Fibroblast of lung (primary cell): ENCODE measurements at places on chromosomes 6 and 20.

- DNase-seq, result no peak
These were observed 123.1 kb downstream of the RCAN2 start for GRCh38 chr6:46368169-46368536.

GRCh38 chr6:43953256-43953655, 174.0 kb downstream of the MRPL14 start:
- DNase-seq, result no peak

GRCh38 chr20:6140947-6141346, 18.1 kb upstream of the FERMT1 start:
- no peak for DNase-seq

DNA sequence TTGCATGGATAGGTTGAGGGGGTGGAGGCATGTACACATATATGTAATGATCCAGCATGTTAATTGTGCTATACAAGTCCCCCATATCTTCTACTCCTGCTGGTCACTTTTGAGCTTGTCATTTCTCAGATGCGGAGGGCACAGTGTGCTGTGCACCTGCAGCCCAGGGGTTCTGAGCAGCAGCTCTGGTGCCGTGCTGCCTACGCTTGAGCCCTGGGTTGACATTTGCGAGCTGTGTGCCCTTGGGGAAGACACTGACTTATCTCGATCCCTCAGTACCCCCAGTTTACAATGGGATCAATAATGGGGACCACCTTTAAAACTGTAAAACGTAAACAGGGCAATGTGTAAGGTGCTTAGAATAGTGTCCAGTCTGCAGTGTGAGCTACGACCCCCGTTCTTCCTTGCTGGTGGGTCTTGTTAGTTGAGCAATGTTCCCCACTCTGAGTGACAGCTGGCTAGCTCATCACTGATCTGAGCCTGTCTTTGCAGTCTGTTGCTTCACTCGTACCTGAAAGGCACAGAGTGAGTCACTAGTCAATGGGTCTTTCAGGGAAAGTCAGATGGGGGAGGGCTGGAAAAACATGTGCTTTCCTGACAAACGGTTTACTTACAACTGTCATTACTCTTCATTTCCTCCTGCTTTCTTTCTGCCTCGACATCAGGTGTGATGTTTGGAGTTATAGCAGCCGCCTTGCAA, 91.7 kb downstream of the SLC2A10 start:
- DNase-seq, result no peak

DNA sequence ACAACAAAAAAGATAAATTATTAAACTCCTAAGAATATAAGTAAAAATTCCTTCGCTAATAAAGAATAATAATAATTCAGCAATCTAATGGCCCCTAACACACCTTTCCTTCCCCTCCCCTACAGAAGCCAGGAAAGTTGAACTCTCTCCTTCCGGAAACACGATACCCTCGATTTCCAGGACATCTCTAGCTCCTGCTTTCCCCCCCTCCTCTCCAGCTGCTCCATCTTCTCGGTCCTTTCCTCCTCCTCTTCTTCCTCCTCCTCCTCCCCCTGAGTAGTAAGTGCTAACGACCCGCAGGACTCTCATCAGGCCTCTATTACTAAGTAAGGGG, 603 bp downstream of the TASP1 start:
- peak; percentile 34 for DNase-seq

- DNase-seq, result peak; percentile 79
These were observed 746 bp downstream of the BACH2 start for GRCh38 chr6:90295854-90296340.

GRCh38 chr6:2412731-2413130, 167.3 kb upstream of the GMDS start:
- peak; percentile 51 for DNase-seq

GRCh38 chr6:43772681-43773049, 2.7 kb downstream of the VEGFA start:
- peak; percentile 46 for DNase-seq

- no peak for DNase-seq
These were observed 25.7 kb downstream of the TPX2 start for GRCh38 chr20:31764641-31765305.

DNA sequence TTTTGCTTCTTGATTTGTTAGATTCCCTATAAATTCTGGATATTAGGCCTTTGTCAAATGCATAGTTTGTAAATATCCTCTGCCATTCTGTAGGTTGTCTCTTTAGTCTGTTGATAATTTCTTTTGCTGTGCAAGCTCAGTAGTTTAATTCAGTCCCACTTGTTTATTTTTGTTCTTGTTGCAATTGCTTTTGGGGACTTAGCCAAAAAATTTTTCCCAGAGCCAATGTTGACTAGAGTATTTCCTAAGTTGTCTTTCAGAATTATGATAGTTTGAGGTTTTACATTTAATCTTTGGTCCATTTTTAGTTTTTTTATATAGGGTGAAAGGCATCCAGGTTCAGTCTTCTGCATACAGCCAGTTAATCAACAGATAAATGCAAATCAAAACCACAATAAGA, 96.0 kb downstream of the PRKN start:
- peak; percentile 83 for DNase-seq

GRCh38 chr20:35497780-35498189, 31.7 kb downstream of the C20orf173 start:
- peak; percentile 50 for DNase-seq

DNA sequence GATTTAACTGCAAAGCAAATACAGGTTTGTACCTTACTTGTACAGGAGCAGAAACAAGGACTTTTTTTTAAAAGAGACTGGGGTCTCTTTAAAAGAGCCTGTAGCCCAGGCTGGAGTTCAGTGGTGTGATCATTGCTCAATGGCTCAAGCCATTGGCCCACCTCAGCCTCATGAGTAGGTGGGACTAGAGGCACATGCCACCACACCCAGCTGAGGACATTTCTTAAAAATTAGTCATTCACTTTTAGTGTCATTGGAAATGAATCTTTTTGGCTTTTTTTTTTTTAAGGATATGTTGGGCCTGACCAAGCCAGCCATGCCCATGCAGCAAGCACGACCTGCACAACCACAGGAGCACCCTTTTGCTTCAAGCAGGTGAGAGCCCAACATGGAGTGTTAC, 16.9 kb downstream of the SEC23B start:
- peak; percentile 70 for DNase-seq

- no peak for DNase-seq
These were observed 31.2 kb upstream of the HMGA1 start for GRCh38 chr6:34205466-34205865.

- DNase-seq, result peak; percentile 86
These were observed 38.7 kb downstream of the RGS17 start for GRCh38 chr6:153092082-153093013.

- DNase-seq, result no peak
These were observed 56.6 kb upstream of the POU3F2 start for GRCh38 chr6:98777762-98778161.

GRCh38 chr20:50496773-50497385, 13.3 kb upstream of the PTPN1 start:
- no peak for DNase-seq

- no peak for DNase-seq
These were observed 43.0 kb downstream of the VEGFA start for GRCh38 chr6:43812850-43813578.

- peak; percentile 54 for DNase-seq
These were observed at the start of gene DOK5 for GRCh38 chr20:54475334-54476168. TSS of gene DOK5 (plus strand) at chr20:54475593. CDS start at chr20:54475947, 354 bp downstream.

GRCh38 chr6:18102783-18103509, 19.5 kb downstream of the NHLRC1 start:
- DNase-seq, result no peak

DNA sequence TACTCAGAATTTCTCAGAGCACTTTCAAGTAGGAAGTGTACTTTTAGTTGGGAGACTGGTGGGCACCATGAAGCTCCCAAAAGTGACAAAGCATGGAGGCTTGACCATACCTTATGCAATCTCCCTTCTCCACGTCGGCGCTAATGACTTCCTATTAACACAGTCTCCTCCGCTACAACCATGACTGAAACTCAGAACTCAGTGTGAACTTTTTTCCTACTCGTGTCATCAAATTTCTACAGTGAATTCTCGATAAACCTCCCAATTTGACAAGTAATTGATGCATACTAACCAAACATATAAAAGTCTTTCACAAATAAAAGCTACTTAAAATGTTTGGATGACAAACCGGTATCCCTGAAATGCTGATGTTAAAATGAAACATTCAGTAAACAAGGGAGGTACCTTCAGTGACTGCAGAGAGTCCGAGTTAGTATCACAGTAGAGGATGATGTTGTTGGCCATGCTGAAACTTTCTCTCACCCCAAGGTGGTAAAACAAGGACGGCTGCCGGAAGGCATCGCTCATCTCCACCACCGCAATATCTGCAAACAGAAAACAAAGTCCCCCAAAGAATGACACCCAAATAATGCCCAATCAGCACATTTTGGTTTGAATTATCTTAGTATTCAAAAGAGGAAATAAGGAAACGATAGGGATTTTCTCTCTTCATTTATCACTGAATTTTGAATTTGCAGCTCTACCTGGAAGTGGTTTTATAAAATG, 72.1 kb downstream of the MAP3K5 start:
- DNase-seq, result no peak

GRCh38 chr6:25046942-25047341, 111.2 kb upstream of the RIPOR2 start:
- no peak for DNase-seq

- no peak for DNase-seq
These were observed 152.3 kb upstream of the NEDD9 start for GRCh38 chr6:11384531-11385309.

DNA sequence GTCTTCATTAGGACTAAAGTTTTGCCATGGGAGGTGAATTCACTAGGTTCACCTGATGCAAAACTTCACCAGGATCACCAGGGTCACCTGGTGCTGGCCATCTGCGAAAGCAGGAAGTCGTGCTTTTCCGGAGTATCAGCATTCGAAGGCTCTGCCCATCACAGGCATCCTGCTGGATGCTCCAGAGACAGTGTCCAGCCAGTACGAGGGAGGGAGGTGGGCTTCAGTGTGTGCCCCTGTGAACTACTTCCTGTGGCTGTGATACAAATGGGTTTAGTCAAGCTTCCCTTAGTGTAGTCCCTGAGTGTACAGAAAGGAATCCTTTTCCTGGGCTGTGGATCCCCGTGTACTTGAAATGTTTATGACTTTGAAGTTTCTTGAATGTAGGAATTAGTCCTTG, 3.4 kb upstream of the RPS6KA2 start:
- DNase-seq, result no peak

DNA sequence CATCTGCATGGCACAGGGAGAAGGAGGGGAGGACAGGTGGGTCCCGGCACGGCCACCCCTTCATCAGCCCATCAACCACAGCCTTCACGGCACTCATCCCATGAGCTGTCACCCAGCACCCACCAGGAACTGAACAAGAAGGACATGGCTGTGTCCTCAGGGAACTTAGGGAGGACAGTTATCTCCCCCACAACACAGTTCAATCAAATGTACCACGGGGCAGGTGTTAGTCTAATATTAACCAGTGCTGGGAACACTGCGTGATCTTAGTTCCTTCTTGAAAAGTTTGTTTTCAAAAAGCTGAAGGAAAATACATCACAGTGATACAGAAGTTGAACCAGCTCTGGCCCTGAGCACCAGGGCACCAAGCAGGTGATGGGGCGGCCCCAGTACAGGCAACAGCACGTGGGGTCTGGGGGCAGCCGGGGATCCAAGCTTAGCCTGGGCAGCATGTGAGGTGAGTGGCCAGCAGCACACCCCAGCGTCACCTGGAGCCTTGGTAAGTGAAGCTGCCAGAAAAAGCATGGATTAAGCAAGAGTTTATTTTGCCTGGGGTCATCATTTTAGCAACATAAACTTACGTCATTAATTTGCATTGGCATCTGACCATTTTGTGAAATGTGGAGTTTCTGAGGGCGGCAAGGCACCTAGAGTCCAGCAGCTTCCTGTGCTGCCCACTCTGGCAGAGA, 35.5 kb upstream of the AFDN start:
- no peak for DNase-seq

GRCh38 chr20:62707921-62708521, 615 bp upstream of the NTSR1 start:
- DNase-seq, result no peak

GRCh38 chr6:52317841-52318581, 33.5 kb upstream of the MCM3 start:
- peak; percentile 49 for DNase-seq

DNA sequence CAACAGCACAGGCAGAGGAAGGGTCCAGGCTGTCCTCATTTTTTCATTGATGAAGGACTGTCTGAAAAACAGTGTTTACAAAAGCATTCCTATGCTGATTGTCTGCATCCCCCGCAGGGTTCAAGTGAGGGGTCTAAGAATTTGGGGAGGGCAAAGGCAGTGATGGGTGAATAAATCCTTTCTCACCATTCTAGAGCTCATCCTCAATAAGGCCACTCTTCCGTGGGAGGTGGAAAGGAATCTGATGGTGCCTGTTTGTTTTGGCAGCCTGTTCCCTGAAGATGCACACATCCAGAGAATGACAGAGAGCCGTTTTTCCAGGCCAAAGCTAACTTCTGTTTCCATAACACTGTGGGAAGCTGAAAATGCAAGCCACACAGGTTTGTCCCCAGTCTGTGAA, 164.5 kb downstream of the MOXD1 start:
- DNase-seq, result no peak

GRCh38 chr6:28167068-28167467, 25.4 kb downstream of the ZKSCAN8 start:
- DNase-seq, result peak; percentile 3

GRCh38 chr6:38001386-38001785, 181.9 kb downstream of the ZFAND3 start:
- peak; percentile 27 for DNase-seq

GRCh38 chr6:137423451-137424168, 70.6 kb downstream of the OLIG3 start:
- no peak for DNase-seq

GRCh38 chr20:5070570-5070969, 49.2 kb downstream of the PCNA start:
- no peak for DNase-seq

DNA sequence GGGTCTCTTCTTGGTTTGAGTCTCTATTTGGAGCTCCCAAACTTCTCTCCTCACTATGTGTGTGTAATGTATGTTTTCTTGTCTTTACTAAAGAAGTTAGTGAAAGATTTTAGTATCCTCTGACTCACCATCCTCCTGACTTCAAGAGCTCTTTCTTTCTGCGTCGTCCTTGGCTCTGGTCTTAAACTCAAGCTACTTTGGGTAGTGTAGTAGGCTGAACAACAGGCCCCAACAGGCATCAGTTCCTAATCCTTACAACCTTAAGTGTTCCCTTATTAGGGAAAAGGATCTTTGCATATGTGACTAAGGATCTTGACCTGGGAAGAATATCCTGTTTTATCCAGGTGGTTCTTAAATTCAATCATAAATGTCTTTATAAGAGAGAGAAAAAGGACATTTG, 810.2 kb downstream of the MAFB start:
- no peak for DNase-seq

DNA sequence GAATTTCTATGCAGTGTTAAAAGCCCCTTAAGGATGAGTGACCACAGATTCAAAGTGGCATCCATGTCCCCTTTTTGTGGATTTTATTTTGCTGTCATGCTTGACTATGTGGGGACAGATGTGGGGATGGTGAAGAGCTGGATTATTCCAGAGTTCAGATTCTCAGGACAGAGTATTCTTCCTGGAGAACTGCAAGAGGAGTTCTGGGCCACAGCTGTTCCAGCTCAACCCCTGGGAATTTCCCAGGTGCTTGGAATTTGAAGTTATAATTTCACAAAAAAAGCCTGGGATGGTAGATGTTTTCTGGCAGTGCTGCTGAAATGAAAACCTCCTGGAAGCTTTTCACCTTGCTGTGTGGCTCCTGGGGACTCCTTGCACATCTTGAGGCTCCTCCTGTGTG, 671.8 kb upstream of the MARCKS start:
- no peak for DNase-seq
